ENCODE measurements at places on chromosomes 7 and 10.

- no peak for DNase-seq
Observed at GRCh38 chr7:113812591-113813255, 106.1 kb downstream of the PPP1R3A start.

DNA sequence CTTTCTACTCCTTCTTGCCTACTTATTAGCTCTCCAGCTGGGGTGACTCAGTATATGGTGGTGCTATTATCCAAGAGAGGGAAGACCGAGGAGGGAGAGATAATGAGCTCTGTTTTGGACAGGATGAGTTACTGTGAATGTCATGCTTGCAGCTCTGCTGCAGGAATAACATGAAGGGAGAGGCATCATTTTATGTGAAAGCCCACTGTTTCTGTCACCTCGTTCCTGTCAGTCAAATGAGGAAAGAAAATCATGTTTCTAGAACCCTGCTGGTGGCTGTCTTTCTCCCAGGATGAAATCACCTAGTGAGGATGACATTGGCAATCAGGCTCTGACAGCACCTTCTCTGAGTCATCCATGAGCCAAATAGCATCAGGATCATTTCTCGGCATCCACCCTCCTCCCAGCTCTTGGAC, 1291.6 kb upstream of the AUTS2 start:
- no peak for DNase-seq

DNA sequence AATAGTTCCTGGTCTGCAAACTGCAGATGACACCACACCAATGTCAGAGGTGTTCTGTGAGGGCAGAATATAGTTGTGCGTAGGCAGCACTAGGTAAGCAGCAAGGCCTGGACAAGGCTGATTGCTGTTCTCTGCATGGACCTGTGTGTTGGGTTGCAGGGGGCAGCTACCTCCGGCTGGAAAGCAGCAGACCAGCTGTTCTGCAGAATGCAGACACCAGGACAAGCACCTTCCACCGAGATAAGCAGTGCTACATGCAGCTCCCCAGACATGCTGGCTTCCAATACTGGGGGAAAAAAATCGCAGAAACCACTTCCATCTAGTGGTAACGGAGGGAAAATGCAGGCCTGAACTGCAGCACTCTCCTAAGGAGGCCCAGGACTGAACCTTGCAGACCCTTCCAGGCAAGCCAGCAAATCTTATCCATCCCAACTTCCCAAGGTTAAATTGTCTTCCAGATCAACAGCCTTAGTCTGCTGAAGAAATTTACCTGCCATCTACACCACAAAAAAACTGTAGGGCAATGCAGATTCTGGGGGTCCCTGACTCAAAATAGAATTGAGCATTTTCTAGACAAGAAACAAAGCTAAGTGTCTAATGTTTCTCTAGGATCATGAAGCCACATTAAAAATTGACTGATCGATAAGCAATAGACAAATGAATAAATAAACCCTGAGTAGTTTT, 50.5 kb upstream of the COBL start:
- peak; percentile 27 for DNase-seq

DNA sequence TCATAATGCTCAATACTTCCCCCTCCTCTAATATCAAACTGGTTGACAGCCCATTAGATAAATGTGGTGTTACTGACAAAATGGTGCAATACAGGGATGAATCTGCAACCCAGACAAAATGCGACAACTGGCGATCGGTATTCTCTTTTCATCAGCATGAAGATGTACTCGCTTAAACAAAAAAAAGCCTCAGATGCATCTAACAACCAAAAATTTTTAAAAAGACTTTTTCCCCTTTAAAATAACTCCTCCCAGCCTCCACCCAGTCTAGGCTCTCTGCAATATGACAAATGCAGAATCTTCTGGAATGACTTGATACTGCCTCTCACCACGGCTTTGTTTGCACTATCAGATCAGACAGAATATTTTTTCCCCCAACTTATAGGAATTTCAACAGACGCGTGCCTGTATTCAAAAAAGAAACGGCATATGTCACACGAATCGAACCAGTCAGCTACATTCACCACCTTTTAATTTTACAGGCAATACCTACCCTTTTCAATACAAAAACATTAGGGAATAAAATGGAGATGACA, 1.2 kb downstream of the YWHAG start:
- DNase-seq = no peak

- DNase-seq = no peak
Observed at GRCh38 chr7:101410743-101411507, 48.2 kb downstream of the COL26A1 start.

- DNase-seq = no peak
Observed at GRCh38 chr7:2732959-2733584, 45.1 kb downstream of the AMZ1 start.

DNA sequence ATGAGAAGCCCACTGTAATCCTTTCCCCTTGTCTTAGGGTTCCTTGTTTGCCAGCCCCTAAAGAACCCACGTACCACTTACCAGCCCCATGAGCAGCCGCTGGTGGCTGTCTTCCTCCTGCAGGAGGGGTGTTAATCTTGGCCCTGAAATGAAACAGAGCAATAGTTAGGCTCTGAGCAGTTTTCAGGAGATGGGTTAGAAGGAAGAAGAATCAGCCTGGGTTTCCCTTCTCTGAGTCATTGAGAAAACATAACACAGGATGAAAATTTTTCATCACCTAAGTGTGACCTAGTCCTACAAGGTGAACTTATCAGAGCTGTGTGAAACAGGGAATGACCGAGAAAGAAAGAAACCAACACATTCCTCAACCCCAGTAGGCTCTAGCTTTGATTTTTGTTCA, 90.0 kb downstream of the GSAP start:
- DNase-seq = peak; percentile 96

- DNase-seq = peak; percentile 68
Observed at GRCh38 chr7:48109848-48110663, 21.0 kb downstream of the UPP1 start.

DNA sequence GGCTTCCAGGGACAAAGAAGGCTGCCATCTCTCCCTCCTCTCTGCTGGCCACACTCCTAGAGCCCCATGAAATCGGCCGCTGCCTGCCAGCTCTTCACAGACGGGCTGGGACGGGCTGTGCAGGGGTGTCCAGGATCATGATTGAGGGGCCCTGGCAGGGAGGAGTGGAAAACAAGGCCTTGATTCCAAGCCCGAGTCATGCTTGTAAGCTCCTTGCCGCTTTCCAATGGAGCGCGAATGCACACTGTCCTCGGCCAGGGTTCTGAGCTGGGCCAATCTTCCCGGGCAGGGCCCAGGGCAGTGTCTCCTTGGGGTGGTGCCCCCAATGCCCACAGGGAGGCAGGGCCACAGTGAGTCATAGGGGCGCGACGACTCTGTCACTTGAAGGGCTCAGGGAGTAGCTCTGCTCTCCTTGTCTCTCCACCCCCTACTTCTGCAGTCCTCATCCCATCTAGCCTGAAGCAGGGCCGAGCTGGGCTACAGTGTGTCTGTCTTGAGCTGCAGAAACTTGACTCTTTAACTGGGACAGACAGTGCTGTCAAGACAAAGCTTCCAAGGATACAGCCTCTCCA, 186.2 kb upstream of the SVIL start:
- no peak for DNase-seq

- no peak for DNase-seq
Observed at GRCh38 chr7:79462390-79462789, 8.9 kb upstream of the MAGI2 start.

GRCh38 chr7:115827305-115828045, 203.1 kb downstream of the TFEC start:
- no peak for DNase-seq

- no peak for DNase-seq
Observed at GRCh38 chr10:88228130-88228529, 355.0 kb downstream of the RNLS start.

DNA sequence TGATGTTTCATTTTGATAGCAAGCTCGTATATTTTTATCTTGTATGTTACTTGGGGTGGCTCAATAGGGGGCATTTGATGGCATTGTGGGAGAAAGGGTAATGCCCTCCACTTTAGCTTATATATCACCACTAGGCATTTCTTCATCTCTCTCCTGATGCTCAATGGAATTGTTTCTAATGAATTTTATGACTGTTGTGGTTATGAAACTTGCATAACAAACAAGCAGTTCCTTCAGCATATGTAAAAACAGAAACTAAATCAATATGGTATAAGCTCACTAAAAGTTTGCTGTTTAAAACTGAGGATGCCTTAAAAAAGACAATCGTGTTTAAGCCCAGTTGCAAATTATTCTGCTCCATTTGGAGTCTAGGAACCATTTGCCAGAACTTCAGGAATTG, 75.5 kb downstream of the CDK14 start:
- DNase-seq = no peak

GRCh38 chr7:112581529-112581928, 100.7 kb downstream of the LSMEM1 start:
- DNase-seq = no peak

DNA sequence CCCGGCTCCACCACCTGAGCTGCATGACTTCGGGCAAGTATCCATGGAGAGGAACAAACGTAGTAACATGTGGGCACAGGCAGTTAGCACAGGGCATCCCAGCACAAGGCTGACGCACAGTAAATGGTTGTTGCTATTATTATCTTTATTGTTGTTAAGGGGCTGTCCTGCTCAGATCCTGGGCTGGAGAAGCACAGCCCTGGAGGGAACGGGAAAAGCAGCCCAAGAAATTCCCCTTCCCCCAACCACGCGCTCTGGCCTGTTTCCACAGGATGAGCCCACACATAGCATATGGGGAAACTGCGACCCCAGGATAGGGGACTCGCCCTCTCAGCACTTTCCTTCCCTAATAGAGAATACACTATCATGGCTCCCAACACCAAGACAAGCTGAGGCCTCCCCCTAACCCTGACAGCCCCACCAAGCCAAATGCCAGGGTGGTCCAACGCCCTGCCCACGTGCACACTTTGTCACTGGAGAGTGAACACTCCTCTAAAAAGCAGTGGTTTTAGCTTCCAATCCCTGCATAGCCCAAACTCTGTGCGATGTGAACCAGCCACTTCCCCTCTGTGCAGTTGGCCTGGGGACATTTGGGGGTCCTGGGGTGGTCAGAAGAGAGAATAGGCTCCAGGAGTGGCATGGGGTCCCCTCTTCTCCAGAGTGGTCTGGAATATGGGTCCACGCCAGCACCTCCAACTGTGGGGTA, 11.0 kb downstream of the PSD start:
- DNase-seq = no peak

- no peak for DNase-seq
Observed at GRCh38 chr7:139169816-139170215, 60.3 kb upstream of the ZC3HAV1 start.

DNA sequence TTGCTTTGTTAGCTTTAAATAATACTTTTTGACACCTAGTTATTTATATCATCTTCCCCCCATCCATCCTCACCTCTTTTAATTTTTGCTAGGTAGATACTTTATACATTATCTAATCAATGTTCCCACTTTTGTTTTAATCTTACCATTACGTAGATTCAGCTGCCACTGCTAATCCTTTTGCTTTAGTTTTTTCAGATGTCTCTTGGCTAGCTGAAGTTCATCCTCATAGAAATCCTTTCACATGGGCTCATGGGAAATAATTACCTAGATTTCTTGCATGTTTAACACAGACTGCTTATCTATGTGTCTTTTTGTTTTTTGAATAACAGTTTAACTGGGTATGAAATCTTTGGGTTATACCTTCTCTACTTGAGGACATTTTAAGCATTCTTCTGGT, 60.1 kb downstream of the ZNRF2 start:
- no peak for DNase-seq

DNA sequence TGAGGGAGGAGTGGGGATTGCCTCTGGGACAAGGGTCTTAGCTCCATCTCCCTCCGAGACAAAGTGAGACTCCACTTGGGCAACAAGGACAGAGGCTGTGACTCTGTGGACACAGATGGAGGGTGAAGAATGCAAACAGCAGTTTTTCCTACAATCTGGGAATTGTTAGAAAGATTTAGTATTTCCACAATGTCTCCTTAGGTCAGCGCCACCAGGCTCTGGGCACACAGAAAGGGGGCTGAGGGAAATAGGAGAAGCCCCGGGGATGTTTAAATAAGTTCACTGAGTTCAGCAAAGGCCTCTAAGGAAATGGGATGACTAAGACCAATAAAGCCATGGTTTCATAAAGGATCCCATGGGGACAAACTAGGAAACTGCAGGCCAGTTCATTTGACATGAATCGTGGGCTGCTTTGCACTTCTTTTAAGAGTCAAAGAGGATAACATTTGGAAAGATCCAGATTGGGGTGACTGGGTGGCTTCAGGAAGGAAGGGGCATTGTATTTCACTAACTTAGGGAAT, 219.8 kb upstream of the GLI3 start:
- DNase-seq = no peak

- DNase-seq = peak; percentile 30
Observed at GRCh38 chr7:115707258-115708012, 323.1 kb downstream of the TFEC start.

- no peak for DNase-seq
Observed at GRCh38 chr10:131310551-131311401, 745 bp downstream of the TCERG1L start.

GRCh38 chr7:150668472-150668911, 17.0 kb upstream of the GIMAP2 start:
- DNase-seq = no peak

DNA sequence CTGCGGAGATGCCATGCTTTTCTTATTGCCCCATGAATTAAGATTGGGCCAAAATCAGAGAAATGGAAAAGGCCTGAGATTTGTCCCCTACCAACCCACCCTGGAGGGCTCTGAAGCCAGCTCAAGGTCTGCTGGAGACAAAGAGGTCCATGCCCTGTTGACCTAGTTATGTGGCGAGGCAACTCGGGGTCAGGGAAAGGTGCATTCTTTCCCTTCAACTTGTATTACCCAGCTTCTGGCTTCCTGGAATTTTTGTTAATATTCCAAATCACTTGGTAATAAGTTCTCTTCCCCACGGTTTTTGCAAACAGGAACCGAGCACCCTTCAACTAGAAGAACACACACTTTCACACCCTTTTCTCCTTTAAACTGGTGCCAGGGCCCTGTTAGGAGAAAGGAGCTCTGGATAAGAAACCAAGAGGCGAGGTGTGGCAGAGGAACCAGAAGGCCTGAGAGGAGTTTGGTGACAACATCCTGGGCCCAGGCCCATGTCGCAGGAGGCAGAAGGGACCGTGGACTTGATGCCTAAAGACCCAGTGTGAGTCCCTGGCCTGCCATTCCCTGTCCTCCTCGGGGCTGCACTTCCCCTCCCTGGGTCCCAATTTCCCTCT, 12.5 kb upstream of the SFRP5 start:
- no peak for DNase-seq

- DNase-seq = no peak
Observed at GRCh38 chr7:116752305-116753074, 80.5 kb downstream of the MET start.

DNA sequence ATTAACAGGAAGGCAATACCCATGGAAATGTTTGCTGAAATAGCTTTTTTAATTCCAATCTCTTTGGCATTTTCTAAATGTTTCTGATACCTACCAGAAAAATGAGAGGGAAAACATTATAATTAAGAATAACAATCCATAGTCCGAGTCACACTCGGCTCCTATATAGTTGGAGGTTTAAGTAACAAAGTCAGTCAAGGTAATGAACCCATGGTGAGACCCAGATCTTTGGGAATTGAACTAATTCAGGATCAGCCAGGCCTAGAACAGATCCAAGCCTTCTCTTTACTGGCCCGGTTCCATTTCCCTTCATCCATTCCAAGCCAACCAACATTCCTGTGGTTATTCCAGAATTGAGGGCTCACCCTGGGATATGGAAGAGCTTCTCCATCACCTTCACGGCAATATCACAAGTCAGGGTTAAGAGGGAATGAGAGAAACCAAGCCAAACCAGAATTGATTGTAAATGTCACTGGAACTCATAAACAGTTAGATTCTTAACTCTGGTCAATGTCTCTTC, 28.3 kb downstream of the ABCB4 start:
- no peak for DNase-seq

GRCh38 chr10:30182191-30183054, 123.0 kb upstream of the JCAD start:
- DNase-seq = no peak

- no peak for DNase-seq
Observed at GRCh38 chr7:45421806-45422205, 152.4 kb upstream of the ADCY1 start.
